ENCODE measurements at places on chromosomes 11 and 22.

GRCh38 chr11:65373839-65374580, 8.4 kb downstream of the SLC25A45 start:
- DNase-seq: no peak

GRCh38 chr11:92978271-92979111, 9.0 kb downstream of the MTNR1B start:
- no peak for DNase-seq

GRCh38 chr11:86294026-86294425, 8.0 kb upstream of the HIKESHI start:
- no peak for DNase-seq

DNA sequence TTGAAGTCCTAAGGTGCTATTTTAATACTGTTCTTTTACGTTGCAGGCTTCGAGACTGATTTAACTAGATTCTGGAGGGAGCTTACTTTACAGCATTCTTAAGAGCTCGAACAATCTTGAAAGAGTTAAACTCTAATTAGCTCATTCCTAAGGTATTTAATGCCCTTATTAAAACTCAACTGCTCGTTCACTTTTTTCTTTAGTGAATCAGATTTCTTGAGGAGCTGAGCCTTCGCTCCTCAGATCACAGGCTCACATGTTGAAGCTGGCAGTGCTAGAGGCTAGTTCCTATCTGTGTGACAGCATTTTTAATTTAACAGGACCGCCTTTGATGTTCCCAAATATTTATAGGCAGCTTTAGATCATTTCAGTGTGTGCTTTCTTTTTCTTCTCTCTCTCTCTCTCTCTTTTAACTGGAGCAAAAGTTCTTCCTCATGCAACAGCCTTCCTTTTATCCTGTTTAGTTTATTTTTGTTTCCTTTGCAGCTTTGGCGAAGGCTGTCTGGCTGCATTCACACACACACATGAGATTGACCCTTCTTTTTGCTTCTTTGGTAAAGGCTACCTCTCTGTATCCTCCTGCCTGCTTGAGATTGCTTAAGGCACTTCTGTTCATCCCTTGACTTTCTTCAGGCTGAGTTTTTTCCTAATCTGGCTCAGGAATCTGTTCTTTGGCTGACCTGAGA, 21.0 kb downstream of the ZNRF3 start:
- no peak for DNase-seq

DNA sequence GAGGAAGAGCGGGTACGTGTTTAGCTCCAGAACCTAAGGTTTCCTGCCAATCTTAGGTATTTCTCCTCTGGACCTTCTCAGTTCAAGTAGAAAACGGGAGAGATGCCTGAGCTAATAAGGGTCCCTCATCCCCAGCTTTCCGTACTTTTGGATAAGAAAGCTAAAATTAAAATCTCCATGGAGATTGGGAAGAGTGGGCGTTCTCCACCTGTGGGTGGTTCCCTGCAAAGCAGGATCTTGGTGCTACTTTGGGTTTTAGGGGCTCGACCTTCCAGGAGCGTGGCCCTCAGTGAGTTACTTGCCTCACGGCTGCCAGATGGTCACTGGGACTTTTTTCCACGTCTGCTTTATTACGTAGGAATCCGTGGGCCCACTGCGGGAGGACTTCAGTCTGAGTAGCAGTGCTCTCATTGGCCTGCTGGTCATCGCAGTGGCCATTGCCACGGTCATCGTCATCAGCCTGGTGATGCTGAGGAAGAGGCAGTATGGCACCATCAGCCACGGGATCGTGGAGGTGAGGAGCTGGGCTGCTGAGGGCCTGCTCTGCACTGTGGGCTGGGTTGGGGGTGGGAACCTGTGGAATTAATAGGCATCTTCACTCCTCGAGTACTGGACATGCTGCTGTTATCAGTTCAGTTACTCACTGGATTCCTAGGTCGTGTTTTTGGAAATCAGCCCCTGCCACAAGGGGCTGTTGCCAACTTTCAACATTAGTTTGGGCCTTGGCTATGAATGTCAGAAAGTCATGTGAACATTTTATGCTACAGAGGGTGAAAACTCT, 17.8 kb upstream of the ST14 start:
- DNase-seq: no peak

GRCh38 chr11:36750349-36750748, 152.3 kb upstream of the RAG2 start:
- no peak for DNase-seq

GRCh38 chr11:84496122-84496521, 1131.0 kb downstream of the DLG2 start:
- DNase-seq: no peak

DNA sequence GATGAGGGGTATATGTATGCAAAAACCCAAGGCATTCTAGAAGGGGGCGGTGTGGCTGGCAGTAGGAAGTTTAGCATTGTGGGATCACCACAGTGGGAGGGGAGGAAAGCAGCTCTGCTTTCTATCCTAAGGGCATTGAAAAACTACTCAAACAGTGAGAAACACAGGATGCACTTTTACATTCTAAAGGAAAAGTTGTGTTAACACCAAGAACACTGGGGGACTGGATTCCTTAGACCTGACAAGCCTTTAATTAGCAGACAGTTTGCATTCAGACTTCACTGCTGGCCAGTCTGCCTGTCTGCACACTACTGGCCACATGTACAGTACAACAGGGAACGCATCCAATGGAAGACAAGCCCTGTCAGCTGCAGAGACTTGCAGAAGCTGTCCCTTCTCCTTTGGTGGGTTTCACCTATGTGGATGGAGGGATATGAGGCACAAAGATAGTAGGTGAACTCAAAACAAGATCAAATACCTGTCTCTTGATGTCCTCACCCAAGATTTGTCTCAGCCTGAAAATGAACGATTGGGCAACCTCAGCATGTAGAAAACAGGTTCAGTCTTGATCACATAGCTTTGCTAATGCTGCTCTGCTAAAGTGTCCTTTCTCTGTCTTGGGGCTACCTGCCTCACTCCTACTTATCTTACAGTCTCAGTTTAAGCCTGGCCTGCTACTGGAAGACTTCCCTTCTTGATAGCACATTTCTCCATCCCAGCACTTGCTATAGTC, 64.8 kb downstream of the TENM4 start:
- no peak for DNase-seq

DNA sequence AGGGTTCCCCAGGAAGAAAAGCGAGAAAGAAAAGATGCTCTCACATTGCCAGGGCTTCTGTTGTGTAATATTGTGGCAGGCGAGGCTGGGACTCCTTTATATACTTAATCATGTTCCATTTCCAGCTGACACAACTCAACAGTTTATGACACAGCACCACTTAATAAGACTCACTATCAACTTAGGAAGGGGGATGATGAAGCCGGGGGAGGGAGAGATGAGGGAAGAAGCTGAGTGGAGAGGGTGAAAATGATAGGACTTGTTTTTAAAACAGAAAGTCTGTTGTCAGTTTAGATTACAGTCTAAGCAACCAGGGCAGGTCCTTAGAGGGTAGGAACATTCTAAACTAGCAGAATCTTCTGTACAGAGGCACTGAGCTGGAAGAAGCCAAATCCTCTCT, 397.0 kb downstream of the NXPE2 start:
- no peak for DNase-seq

- DNase-seq: no peak
Measured at GRCh38 chr11:104665641-104666040, 232.6 kb downstream of the CASP12 start.

DNA sequence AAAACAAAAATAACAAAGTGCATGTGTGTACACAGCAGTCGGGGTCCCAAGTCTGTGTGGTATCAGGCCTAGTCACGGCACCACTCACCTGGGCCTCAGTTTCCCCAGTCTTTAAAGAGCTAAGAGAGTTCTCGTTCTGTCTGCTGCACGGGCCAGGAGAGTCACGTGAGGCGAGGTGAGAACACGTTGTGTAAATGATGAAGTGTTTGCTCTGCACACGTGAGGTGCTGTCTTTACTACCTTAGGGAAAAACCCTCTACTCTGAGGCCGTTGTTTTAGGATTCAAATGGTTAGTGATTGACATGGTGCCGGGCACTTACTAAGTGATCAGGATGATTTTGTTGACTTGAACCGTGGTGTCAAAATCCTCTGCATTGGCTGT, 86.5 kb upstream of the PPARA start:
- DNase-seq: no peak

DNA sequence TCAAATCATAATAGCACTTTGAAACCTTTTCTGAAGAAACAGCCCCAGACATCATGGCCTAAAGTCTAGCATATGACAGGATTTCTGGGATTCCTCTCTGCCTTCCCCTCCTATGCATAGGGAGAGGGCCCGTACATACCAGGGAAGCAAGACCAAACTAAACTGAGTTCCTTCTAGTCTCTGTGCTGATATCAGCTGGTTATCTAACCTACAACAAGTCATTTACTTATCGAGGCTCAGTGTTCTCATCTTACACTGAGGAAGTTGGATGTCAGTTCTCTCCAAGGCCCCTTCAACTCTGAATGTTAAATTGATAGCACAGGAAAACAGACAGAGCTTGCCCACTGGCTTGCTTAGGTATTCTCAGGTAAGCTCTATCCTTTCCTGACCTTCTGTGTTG, 17.0 kb upstream of the GRIK4 start:
- DNase-seq: no peak

DNA sequence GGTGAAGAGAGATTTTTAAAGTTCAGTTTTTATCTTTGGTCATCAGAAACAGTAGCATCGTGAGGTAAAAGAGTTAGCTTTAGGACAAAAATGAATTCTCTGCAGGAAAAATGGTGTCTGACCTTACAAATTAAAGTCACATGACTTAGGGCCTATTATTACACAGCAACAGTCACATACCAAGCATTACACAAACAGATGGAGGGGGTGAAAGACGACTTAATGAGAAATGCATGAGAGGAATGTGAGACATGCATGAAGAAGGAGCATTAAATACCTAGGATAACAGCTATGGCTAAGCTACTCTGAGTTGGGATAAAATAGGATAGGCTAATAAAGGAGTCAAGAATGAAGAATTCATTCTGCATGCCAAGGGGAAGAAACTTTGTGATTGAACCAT, 77.5 kb downstream of the BLID start:
- no peak for DNase-seq

GRCh38 chr11:57392066-57392762, 1.8 kb upstream of the PRG2 start:
- no peak for DNase-seq

DNA sequence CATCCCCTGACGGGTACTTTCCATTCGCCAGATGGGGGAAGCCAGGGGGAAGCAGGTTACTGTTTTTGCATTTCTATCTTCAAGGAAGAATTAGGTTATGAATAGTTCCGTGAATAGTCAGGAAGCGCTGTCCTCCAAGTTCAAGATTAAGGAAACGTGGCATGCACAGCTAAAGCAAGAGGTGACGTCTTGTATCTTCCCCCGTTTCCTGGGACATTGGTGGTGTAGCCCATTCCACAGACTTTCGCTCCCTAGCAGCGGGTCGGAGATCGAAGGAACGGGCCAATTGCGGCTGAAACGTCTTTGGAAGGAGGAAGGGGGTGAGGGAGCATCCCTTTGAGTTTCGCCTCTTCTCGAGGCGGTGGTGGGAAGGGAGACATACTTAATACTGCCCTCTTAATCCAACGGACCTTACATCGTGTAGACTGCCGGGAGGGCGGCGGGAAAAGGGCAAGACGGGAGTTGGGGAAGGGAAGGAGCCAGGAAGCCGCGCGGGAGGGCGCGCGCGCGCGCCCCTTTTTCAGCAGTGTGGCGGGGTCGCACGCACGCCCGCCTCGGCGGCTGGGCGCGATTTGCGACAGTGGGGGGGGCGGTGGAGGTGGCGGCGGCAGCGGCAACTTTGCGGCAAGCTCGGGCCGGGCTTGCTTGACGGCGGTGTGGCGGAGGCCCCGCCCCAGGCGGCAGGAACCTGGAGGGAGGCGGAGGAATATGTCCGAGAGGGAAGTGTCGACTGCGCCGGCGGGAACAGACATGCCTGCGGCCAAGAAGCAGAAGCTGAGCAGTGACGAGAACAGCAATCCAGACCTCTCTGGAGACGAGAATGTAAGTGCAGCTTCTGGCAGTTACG, at the start of gene EED:
Gene EED, plus strand, starts transcription at position 232 of the 847 bp plus-strand sequence. Its CDS starts 477 bp downstream, at position 709.
- peak; percentile 88 for DNase-seq

DNA sequence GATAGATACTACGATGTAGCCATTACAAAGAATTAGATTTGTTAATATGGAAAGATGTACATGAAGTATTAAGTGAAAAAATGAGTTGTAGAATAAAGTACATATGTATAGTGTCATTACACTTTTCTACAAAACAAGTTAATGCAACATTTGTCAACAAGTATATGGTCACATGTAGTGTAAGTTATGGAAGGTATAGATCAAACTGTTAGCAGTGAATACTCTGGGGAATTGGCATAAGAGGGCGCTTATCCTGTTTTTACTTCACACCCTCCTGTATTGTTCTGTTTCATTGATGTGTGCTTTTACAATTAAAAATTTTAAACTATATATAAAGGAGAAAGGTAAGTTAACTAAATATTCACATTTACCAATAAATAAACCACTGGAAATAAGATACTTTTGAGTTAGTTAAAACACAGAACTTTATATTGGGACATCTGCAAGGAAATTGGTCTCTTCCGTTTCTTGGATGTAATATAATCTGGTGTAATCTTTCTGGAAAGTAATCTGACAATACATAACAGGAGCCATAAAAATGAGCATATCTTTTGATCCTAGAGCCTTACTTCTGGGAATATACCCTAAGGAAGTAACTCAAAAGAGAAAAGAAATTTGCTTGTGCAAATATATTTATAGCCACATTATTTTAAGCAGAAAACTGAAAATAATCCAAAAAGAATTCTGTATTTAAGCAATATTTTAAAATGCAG, 34.5 kb downstream of the CSTPP1 start:
- no peak for DNase-seq

DNA sequence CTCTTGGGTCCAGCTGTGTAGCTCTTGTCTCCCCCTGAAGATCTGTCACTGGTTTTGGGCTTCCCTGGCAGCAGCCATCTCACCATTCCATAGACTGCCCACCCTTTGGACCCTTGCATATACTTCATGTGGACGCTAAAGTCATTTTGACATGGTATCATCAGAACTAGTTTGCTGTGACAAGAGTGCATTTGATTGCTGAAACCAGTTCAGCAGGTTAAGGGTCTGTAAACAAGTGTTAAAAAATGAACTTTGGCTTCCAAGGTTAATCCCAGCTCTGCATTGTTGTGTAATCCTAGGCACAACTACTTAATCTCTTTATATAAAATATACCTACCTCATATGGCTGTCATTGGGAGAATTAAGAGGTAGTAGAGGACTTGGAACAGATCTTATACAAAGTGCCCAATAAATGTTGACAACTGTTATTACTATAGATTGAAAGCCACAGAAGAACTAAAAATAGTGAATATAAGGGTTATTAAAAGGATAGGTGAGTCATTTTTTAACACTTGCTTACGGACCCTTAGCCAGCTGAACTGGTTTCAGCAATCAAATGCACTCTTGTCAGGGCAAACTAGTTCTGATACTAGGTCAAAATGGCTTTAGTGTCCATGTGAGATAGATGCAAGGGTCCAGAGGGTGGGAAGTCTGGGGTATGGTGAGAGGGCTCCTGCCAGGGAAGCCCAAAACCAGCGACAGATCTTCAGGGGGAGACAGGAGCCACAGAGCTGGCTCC, 29.4 kb downstream of the CCDC90B start:
- DNase-seq: no peak

- DNase-seq: no peak
Measured at GRCh38 chr11:75766443-75767227, 1.9 kb upstream of the DGAT2 start.

- DNase-seq: no peak
Measured at GRCh38 chr11:118912742-118913410, 12.8 kb downstream of the BCL9L start.

All from activated naive CD8-positive, alpha-beta T cell treated with anti-CD3 and anti-CD28 coated beads, Interleukin-2, amount 50 U/mL, for 16 hours (primary cell).